HCT116 (cell line): ENCODE measurements at places on chromosomes 2 and 18. TPM values are rescaled to one million over a fixed set of nuclear protein-coding genes. Genes with fewer than 3 reads are reported as not detected.

DNA sequence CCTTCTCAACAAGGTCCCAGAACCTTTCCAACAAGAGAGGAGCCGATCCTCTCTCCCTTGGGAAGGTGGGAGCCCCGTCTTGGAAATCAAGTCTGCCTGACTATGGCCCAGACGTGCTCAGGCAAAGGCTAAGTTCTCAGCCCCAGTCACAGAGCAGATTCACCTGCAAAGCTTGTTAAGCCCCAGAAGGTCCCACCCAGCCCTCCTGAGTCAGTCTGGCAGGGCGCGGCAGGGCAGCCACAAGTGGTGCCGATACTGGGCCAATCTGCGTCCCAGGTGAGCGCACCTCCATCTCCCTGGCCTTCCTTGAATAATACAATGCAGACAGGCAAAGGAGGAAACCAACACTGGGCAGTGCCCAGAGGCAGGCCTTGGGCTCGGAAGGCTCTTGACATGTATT, 15.0 kb downstream of the CRACDL start:
- no peak for DNase-seq
- H3K36me3 ChIP-seq: no peaks in the 10 kb centered on the region
- H3K27ac ChIP-seq: no peak overlapping the region
- peaks cover 5% of the 10 kb centered on the region for H3K4me1 ChIP-seq

SLC14A1 gene
- total RNA-seq: not detected

DNA sequence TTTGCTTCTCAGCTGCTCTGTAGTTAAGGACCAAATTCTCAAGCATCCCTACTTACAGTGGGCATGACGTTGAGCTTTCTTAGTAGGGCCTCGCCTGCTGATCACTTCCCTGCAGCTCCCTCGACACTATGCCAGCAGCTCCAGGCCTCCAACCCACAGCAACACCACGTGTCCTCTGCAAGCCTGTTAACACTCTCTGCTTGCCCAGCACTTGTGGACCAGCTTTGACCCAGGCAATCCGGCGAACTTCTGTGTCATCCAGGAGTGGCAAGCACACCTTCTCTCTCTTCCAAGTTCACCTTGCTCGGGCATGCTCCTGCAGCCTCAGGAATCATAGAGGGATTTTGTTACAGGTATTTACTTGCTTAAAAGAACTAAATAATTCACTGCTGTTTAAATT, 138.6 kb upstream of the FHL2 start:
- peaks cover 10% of the 10 kb centered on the region; the same call in 1 of the 2 replicates for H3K27me3 ChIP-seq
- H3K4me3 ChIP-seq: no peak overlapping the region
- H3K36me3 ChIP-seq: no peaks in the 10 kb centered on the region
- H3K4me1 ChIP-seq: no peaks in the 10 kb centered on the region
- no peak overlapping the region for H3K27ac ChIP-seq

GRCh38 chr2:174180165-174180724, 68.1 kb downstream of the OLA1 start:
- H3K4me1 ChIP-seq: no peaks in the 10 kb centered on the region
- no peaks in the 10 kb centered on the region for H3K36me3 ChIP-seq
- DNase-seq: no peak
- no peak overlapping the region for H3K27ac ChIP-seq
- no peak overlapping the region for H3K4me3 ChIP-seq

DNA sequence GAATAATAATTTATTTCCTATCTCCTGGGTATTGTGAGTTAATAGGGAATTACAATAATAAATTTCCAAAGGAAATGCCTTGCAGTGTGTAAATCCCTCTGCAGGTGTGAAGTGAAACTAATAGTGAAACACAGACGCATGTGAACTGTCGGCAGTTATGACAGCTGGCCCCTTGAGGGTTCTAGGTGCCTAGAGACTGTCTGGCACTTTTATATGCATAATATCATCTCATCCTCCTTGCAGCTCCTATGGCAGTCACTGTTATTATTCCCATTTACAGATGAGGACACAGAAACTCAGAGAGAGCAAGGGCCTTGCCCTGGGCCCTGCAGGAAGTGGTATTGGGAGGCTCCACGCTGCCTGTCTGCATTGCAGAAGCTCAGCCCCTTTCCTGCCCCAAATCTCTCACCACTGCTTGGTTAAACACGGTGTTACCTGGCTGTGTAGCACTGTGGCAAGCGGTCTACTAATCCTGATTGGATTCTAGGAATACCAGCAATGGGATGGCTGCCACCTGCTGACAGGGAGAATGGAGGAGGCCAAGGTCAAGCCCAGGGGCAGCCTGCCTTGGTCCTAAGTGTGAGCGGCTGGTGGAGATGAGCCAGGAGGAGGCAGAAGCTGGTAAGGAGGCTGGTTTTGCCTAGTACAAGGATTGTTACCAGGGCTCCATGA, 32.8 kb upstream of the ACKR3 start:
- no peak for DNase-seq
- H3K36me3 ChIP-seq: no peaks in the 10 kb centered on the region
- no peaks in the 10 kb centered on the region for H3K4me1 ChIP-seq
- H3K27me3 ChIP-seq: peaks cover 27% of the 10 kb centered on the region; the same call in 1 of the 2 replicates
- H3K27ac ChIP-seq: no peak overlapping the region

DNA sequence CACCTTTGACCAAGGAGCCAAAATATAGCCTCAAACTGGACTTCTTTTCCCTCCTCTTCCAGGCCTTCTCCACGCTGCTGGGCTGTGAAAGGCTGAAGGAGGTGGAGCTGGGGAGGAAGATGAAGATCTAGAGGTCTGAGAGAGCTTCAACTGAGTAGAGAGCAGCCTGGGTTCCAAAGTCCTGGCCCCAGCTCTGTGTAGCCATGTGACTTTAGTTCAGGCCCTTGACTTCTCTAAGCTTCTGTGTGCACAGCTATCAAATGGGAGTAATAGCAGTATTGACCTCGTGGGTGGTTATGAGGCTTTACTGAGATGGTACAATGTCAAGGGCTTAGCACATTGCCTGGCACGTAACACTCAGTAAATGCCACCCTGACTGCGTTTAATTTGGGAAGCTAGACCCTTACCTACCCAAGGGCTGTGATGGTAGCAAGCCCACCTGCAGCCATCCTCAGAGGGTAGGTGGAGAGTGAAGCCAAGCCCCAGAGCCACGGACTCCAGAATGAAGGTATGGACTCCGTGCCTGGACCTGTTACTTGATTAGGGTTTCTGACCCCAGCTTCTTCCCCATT, 38.4 kb downstream of the SERTAD2 start:
- DNase-seq: no peak
- no peaks in the 10 kb centered on the region for H3K27me3 ChIP-seq
- H3K27ac ChIP-seq: no peak overlapping the region
- no peaks in the 10 kb centered on the region for H3K4me1 ChIP-seq
- H3K36me3 ChIP-seq: no peaks in the 10 kb centered on the region

SH3BP4 gene
- 32.9 TPM for total RNA-seq
